Activated CD4-positive, alpha-beta T cell treated with anti-CD3 and anti-CD28 coated beads, Interleukin-2, Interleukin-6, amounts not matched to agents 100 ng/mL and 50 ng/mL, durations not matched to agents 16 hours and 8 hours (primary cell): ENCODE measurements at places on chromosomes 11 and 22.

GRCh38 chr11:74678591-74679512 is 52.4 kb downstream of the CHRDL2 start:
- no peak for DNase-seq

DNA sequence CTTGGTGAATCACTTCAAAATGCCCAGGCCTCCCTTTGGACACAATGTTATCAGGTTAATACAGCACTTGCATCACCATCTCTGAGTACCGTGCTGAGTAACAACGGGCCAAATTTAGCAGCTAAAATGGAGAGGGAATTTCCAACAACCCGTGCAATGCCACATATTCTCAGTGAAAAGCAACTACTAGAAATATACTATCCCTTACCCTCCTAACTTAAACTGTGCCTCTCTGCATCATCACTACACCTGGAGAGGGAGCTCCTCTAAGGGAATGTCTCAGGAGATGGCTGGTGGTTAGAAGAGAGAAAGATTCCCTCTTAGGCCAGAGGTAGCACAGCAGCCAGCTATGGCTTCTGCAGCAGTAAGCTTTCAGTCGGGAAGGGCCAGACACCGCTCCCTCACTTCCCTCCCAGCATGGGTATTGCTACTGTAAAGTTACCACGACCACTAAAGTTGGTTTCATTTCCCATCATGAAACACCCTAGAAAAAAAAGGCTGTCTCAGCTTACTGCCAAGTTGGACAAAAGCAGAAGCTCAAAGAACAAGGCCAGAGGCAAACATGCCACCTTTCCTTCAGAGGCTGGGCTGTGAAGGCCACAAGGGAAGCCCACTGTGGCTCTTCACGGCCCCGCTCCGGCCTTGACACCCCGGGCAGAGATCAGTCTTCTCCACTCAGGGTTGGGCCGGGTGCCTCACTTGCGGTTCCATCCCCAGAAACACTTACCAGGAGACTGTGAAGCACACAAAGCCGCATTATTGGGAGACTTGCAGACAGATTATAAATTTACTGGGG is 3.9 kb downstream of the MAML2 start:
- peak; percentile 84 for DNase-seq

DNA sequence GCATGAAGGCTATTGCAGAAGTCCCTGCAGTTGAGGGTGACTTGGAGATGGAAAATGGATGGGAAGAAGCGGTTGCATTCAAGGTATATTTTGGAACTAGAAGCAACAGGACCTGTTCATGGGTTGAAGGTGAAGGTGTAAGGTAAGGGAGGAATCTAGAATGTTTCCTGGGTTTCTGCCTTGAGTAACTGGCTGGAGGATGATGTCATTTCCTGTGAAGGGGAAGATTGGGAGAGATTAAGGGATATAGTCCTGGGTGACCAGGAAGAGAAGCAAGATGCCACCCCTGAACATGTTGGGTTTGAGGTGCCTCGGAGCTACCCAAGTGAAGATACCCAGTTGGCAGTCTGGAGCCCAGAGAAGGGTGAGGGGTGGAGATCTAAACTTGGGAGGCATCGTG is 12.1 kb upstream of the MOGAT2 start:
- no peak for DNase-seq

DNA sequence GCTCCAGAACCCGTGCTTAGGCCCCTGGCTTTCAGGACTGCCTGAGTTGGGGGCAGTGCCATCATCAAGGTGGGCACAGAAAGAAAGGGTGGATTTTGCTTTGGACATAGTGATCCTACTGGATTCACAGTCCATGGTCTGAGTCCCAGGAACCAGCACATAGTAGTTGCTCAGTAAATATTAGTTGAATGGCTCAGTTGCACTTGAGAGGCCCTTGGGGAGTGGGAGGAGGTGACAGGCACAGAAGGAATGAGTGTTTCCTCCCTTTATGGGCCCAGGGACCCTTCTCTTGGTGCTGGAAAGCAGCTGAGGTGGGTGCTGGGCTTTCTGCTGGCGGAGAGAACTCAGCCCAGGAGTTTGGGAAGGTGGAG is 16.6 kb downstream of the ARHGEF17 start:
- DNase-seq = no peak

- DNase-seq = peak; percentile 45
These were observed at the start of gene LTBP3 for GRCh38 chr11:65558002-65558929. LTBP3 (minus strand) TSS chr11:65558359; CDS start chr11:65557959, 400 bp downstream.

DNA sequence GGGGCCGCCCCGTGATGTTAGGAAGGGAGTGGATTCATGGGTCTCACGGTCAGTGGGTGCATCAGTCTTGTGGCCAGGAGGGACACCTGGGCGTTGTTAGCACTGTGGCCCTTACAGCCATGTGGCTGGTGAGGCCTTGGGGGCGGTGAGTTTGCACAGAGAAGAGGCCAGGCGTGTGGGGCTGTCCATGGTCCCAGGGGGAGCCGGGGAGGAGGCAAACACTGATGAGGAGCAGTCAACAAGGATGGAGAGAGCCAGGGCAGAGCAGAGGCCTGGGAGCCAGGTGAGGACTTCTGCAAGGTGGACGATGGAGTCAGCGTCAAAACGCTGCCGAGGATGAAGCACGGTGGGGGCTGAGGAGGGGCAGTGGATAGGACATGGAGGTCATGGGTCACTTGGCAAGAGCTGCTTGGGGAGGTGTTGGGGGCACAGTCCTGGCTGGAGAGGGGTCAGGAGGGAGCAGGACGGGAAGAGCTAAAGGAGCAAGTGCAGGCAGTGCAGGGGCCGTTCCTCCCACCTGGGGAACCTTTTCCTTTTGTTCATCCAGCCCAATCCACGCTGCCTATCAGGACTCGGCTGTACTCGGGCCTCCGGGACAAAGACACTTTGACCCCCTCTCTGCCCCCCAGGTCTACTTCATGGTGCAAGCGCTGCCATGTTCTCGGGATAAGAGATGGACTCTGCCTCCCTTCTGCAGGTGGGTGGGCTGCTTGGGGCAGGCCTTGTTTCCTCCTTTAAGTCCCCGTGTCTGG is 801.1 kb downstream of the TBC1D22A start:
- no peak for DNase-seq

- no peak for DNase-seq
These were observed 653.4 kb upstream of the LRRC4C start for GRCh38 chr11:42112866-42113265.

DNA sequence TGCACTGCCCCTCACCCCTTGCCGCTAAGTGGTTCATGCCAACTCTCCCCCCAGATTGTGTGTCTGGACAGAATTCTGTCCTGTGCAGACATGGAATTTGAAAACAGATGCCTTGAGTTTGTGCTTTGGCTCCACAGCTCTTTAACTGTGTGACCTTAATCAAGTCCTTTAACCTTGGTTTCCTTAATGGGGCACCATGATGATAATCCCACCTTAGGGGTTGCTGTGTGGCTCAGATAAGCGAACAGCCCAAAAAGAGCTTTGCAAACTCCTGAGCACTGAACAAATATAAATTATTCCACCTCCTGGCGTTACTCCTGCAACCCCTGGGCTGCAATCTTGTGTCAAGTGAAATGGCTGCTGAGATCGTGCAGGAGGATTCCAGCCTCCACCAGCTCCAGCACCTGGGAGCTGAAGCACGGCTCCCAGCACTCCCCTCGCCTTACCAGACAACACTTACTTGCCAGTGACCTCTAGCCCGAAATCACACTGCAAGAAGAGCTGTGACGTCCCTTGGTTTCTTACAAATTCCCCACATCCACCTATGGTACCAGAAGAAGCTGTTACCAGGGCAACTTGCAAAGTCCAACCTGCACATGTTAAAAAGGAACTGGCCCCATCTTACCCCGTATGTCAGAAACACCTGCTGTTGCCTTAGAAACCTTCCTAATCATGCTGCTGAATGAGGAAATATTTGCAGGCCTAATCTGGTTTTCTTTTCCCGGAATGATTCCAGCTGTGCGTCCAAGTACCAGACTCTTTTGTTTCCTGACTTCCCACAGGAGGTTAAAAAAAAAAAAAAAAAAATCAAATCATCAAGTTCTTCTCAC is 13.2 kb downstream of the VPS37C start:
- no peak for DNase-seq

DNA sequence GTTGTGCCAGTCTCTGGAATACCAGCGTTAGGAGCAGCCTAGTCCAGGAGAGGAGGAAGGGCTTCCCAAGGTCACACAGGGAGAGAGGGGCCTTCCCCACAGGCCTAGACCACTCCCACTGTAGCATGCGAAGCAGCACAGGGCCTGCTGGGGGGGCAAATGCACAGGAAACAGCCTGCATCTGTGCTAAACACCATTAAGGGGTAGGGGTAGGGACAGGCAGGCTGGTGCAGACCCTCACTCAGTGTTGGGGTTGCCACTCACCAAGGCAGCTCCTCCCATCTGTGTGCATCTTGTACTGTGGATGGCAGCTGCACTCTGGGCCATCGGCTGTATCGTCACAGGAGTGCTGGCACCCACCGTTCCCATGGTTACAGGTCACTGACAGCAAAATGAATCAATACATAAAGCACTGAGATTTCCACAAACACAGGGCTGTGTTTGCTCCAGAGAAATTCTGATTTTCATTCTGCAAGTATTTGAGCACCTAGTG is 24.9 kb downstream of the SCUBE2 start:
- DNase-seq = no peak

- peak; percentile 2 for DNase-seq
These were observed 29.7 kb upstream of the KCNA4 start for GRCh38 chr11:30046578-30046945.

GRCh38 chr11:77882396-77882795 is 61.5 kb downstream of the AAMDC start:
- no peak for DNase-seq

DNA sequence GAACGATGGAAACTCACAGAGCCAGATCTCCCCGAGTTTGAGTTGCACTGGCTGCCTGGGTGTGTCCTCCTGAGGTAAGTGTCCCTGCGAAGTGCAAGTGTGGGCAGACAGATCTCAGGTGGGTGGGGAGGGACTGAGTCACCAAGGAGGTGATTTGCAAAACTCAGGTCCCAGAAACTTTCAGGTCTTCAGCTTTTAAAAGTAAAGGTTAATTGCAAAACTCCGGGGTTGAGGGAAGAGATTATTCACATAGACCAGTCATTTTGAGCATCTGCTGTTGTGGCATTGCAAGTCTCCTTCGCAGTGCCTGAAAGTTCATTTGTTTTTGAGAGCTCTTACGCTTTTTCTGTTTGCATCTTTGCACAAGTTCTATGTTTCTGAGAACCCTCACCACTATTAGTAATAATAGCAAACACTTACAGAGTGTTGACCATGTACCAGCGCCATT is 7.1 kb downstream of the CD44 start:
- peak; percentile 92 for DNase-seq

GRCh38 chr11:67366961-67367760 is 6.2 kb downstream of the CLCF1 start:
- DNase-seq = no peak

GRCh38 chr11:10287140-10287539 is 6.9 kb downstream of the SBF2 start:
- DNase-seq = no peak

GRCh38 chr22:42978453-42979103 is 36.4 kb downstream of the PACSIN2 start:
- DNase-seq = no peak

DNA sequence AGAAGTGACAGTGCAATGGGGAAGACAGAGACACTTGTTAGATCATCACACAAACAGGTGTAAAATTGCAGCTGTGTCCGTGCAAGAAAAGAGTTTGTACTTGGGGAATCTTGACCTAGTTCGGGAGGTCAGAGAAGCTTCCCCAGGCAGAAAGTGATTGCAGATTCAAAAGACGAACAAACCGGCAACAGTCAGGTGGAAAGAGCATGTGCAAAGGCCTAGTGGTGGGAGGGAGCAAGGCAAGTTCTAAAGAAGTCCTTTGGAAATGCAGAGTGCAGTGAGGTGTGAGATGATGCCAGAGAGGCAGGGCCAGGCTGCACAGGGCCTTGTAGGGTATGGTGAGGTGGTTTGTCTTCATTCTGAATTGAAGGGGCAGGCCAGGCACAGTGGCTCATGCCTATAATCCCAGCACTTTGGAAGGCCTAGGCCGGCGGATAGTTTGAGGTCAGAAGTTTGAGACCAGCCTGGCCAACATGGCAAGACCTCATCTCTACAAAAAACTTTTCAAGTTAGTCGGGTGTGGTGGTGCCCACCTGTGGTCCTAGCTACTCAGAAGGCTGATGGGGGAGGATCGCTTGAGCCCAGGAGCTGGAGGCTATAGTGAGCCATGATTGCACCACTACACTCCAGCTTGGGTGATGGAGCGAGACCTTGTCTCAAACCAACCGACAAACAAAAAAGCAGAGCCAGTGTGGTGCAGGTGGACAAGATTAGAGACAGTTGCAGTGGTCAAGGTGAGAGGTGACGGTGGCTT is 1.9 kb upstream of the ESS2 start:
- DNase-seq = no peak

GRCh38 chr22:33578752-33579151 is 341.5 kb downstream of the LARGE1 start:
- DNase-seq = no peak

DNA sequence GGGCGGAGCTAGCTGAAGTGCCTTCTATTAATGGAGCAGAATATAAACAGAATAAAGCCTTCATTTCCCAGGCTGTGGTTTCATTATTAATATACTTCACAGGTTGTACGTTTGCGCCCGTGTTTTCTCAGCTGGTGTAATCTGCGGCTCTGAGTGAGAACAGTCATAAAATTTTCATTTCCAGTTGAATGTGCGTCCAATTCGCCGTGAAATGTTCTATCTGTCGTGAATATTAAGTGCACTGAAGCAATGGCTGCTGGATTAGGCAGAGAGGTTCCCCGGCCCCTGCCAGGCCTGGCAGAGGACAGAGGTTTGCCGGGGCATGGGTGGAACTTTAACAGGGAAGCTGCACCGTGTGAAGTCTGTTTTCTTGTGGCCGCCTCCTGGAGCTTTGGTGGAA is 874.4 kb downstream of the NTM start:
- no peak for DNase-seq

- no peak for DNase-seq
These were observed 125.6 kb downstream of the TRPC6 start for GRCh38 chr11:101458161-101458560.
